ENCODE measurements at places on chromosomes 1 and 21.

- DNase-seq: no peak
Measured at GRCh38 chr1:151916726-151917370, 7.5 kb upstream of the THEM4 start.

DNA sequence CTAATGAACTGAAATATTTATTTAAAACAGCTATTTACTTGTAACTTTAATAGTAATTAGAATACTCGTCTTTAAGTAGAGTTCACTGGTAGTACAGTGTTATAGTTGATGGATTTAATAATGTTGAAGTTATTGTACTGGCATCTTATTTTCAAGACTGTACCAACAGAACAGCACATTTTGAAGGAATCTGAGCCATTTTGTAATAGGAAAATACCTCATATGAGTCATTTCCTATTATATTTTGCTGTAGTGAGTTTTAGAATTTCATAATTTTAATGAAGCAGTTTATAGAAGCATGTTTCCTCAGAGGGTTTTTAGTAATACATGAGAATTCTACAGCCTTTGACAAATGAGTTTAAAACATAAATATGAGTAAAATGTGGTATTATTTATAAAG, 258.3 kb downstream of the OLFM3 start:
- no peak for DNase-seq

DNA sequence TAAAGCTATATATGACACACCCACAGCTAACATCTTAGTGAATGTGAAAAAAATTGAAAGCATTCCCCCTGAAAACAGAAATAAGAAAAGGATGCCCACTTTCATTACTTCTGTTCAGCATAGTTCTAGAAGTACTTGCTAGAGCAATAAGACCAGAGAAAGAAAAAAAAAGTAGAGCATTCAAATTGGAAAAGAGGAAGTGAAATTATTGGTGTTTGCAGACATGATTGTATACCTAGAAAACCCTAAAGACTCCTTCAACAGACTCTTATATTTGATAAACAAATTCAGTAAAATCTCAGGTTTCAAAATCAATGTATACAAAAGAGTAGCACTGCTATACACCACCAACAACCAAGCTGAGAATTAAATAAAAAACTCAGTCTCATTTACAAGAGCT, 1461.0 kb downstream of the AMY1C start:
- no peak for DNase-seq

DNA sequence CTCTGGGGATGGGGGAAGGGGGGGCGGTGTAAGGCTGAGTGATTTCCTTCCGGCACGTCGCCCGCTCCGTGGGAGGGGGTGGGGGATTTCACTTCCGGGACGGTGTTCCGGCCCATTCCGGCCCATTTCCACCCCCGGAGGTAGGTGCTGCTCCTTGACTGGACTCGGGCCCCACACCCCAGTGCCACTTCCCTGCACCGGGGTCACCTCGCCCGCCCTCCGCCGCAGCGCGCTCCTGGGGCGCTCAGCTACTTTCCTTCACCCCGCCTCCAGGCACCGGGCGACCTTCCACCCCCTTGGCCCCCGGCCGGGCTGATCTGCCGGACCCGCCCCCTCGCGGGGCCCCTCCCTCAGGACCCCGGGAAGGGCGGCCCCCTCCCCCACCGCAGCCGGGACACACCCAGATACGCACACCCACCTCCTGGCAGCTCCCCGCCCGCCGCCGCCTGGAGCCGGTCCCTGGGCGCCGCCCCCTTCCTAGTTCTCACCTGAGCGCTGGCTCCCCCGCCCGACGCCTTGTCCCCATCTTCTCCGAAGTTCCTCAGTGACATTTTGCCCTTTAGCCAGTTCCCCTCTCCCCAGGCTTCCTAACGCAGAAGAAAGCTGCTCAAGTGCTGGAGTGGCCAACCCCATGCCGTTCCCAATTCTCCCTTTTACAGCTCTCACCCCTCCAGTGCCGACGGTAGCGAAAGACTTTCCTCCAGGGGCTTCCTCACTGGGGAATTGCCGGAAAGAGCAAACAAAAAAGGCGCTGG, at the start of gene ZBTB37:
ZBTB37 (plus strand) TSS at position 115 of the 755 bp plus-strand sequence. CDS start 1,846 bp downstream, outside the sequence.
- DNase-seq: peak; percentile 93

GRCh38 chr1:14363036-14363590, 235.4 kb upstream of the KAZN start:
- DNase-seq: no peak

DNA sequence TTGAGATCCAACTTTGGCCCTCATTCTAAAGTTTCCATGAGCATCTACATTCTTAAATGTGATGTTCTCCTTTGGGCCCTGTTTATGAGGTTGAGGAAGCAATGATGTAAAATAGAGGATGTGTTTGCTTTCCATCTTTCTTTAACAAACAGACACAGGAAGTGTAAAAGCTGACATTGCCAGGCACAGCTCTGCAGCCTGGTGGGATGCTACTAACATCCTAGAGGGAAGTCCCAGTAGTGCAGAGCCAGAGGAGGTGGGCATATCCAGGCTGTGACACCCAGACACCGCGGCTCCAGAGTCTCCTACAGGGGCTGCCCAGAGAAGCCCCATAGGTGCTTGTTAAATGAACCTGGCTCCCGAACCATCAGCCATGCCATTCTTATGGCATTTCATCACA, 16.2 kb downstream of the OLFML2B start:
- DNase-seq: no peak

- DNase-seq: no peak
Measured at GRCh38 chr1:47692196-47692595, 254.4 kb downstream of the FOXD2 start.

DNA sequence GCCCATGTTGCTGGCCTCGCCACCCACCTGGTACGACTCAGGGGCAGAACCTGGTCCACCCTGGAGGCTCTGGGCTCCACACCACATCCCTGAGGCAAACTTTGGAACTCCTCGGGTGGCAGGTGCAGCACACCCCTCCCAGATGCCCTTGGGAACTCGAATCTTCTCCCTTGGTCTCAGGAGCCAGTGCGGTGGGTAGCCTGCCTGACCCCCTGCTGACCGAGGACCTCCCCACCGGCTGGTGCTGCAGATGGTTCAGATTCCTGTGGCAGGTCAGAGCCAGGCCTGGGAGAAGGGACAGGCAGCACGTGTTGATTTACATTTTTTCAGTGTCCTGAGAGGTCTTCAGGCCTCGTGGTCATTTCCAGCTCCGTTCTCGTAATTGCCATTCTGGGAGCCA, 6.3 kb upstream of the CFAP410 start:
- DNase-seq: no peak

- no peak for DNase-seq
Measured at GRCh38 chr1:17293681-17294425, 14.1 kb upstream of the PADI4 start.

Data from left ventricle myocardium superior (tissue), 1 donor.